ENCODE measurements at places on chromosomes 12 and 14.

DNA sequence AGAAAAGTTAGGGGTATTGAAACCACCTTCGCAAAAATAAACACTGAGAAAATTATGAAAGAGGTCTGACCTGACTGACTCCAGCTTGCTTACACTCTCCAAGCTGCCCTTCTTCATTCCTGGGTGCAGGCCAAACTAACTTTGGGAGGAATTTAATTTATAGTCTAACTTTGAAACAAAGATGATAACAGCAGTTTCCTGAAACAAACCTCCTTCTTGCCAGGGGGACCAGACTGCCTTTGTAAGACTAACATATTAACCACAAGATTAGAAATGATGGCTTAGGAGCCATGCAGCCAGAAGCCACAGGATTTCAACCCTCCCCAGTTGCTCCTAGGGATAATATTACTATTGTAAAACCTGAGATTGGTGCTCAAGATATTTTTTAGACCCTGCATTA is 13.8 kb upstream of the EEA1 start:
- DNase-seq: no peak

GRCh38 chr12:52217223-52217622 is 15.8 kb upstream of the KRT7 start:
- no peak for DNase-seq

DNA sequence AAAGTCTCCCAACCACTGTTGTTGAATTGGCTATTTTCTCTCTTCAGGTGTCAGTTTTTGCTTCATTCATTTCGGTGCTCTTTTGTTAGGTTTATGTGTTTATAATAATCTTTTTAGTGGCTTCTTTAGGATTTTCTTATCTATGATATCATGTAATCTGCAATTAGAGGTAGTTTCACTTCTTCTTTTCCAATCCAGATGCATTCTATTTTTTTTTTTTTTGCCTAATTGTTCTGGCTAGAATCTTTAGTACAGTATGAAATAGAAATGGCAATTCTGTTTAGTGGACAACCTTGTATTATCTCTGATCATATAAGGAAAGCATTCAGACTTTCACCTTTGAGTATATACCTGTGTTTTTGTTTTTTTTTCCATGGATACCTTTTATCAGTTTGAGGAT is 17.4 kb downstream of the CNOT2 start:
- DNase-seq: no peak

- DNase-seq: no peak
Observed at GRCh38 chr14:88208858-88209257, 114.2 kb downstream of the KCNK10 start.

DNA sequence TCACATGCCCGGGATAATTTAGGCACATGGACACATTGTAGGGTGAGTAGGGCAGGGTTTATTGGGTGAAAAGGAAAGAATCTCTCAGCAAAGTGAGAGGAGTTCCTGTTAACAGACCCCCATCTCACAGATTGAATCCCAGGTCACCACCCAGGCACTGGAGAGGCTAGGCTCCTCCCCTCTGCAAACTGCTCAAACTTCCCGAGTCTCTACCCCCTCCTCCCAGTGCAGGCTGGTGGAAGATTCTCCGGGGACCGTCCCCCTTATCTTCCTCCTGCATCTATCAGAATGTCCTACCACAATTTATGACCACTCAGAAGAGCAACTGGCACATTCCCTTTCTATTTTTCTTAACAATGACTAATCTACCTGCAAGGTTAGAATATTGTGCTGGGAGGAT is 126.0 kb downstream of the NTF3 start:
- no peak for DNase-seq

DNA sequence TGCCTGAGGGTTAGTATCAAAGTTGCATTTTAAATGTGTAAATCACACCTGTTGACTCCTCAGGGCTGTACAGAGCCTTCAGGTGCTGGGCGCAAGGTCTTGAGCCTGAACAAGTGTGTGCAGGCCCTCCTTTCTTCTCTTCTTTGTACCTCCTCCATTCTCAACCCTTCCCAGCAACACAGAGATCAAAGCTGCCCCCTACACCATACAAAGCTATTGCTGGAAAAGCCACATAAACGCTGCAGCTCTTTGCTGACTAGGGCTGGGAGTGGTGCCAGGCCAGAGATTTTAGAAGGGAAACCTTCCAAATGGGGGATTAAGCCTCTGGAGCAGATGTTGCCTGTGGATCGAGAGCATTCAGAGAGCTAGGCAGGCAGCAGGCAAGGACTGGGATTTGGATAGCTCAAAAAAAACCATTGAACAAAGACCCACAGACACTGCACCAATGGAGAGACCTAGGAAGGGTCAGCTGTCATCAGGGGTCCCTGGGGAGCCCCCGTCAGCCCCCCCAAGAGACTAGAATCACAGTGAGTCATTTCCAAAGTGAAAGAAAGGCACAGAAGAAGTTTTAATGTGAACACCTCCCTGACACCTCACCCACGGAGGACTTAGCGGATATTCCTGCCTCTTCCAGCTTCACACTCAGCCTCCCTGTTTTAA is 18.2 kb upstream of the SUSD6 start:
- DNase-seq: no peak

DNA sequence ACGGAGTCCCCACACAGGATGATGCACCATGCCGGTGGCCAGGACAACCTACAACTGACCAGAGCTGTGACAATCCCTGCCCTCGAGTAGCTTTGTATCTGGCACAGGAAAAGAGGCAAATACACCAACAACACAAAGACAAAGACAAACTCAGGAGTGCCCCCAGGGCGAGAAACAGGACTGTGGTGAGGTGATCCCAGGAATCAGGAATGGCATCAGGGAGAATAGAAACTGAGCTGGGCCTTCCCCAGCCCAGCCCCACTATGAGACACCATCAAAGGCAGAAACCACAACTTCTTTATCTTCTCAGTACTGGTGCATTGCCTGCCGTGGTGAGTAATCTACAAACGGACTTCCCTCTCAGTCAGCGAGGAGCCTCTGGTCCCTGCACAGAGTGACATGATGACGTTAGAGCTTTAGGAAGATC is 157.7 kb downstream of the TTC7B start:
- no peak for DNase-seq

DNA sequence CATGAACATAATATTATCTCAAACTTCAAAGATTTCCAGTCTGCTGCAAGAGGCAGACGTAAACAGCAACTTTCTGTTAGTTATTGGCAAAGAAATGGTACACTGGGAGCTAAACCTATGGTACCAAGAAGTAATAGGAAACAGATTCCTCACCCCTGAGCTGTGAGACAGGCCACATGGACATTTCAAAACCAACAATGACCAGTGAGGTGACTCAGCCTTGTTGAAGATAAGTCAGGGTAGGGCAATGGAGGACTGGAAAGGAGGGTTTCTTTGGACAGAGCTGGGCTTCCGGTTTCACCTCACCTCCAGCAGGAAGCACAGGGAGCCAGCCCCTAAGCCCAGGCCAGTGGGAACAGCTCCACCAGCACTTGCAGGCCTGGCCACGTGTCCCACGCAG is 1320.5 kb downstream of the AACS start:
- no peak for DNase-seq

DNA sequence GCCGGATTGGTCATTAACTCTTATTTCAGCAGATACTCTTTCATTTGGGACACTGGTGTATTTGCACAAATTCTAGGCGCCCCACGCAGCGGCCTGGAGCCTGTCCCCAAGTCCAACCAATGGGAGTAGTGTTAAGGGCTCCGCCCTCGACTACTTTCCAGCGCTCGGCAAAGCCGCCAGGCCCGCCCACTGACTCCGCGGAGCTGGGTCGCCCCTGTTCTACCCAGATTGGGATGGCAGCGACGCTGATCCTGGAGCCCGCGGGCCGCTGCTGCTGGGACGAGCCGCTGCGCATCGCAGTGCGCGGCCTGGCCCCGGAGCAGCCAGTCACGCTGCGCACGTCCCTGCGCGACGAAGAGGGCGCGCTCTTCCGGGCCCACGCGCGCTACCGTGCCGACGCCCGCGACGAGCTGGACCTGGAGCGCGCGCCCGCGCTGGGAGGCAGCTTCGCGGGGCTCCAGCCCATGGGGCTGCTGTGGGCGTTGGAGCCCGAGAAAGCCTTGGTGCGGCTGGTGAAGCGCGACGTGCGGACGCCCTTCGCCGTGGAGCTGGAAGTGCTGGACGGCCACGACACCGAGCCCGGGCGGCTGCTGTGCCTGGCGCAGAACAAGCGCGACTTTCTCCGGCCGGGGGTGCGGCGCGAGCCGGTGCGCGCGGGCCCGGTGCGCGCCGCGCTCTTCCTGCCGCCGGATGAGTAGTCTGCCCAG is at the start of gene ACOT6:
Gene ACOT6 (plus strand): TSS at position 179 of the 707 bp plus-strand sequence. CDS start 55 bp downstream, at position 234.
- DNase-seq: peak; percentile 36

DNA sequence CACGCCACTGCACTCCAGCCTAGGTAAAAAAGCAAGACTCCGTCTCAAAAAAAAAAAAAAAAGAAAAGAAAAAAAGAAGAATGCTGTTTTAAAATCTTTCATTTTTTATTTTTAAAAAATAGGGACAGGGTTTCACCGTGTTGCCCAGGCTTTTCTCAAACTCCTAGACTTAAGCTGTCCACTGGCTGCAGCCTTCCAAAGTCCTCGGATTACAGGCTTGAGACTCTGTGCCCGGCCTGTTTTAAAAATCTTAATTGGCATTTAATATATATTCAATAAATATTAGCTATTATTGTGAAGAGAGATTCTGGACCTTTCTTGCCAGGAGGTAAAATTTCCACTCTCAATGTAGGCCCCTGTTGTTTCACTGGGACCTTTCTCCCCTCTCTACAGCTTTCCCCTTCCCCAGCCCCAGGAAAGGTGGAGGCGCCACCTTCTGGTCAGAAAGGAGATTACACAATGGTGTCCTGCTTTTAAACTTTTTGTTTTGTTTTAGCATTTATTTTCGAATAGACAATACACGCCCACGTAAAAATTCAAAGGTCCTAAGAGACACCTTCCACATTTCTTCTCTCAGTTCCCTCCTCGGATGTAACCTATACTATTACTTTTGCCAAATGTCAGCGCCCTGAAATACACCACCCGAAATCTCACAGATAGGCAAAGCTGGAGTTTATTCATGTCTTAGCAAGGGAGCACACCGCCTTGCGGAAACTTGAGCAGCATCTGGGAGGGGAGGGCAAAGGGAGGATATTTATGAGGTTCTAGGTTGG is 23.8 kb upstream of the PHC1 start:
- DNase-seq: peak; percentile 46

DNA sequence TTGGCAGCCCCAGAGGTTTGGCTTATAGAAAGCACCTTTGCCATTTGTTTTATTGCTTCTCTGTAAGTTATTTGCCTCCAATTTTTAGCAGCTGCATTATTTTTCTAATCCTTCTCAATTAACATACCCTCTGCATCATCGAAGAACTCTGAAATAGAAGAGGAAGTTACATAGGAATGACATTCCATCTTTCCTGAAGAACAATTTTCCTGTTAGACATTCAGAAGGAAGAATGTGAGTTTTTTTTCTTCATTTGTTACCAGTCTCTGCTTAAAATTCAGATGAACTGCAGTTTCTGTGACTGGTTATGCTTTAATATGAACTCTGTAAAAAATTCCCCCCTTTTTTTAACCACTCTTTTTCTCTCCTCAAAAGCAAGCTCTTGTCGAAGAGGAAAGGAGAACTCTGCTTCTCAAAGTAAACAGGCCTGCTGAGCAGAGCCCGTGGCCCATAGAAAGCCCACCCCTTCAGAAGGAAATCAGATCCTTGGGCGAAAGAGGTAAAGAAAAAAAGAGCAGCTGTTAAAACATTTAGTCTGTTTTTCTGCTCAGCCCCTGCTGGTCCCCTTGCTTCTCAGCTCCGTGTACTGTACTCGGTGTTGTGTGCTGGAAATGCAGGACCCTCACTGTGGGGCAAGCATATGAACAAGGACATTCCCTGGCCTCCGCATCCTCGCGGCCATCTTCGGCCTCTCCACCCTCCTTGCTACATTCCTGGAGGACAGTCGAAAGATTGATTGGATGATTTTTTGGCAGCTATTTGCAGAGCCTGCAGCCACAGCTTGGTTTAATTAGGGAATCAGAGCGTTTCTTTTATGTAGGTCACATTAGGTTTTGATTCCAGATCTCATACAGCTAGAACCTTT is 164.4 kb upstream of the LRIG3 start:
- DNase-seq: no peak

DNA sequence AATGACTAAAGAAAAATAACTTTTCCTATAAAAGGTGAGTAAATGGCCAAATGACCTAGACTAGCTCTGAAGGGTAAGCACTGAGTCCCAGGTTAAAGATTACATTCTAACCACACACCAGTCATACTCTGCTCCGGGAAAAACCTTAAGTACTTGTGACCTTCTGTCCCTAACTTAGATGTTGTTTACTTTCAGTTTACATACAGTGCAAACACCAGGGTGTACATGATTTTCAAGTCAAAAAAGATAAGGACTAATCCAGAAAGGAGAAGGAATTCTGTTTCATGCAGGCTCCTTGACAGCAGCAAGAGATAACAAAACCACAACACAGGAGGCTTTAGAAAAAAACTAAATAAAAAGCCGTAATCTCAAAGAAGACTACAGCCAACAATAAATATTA is 174.2 kb downstream of the PPM1H start:
- no peak for DNase-seq

DNA sequence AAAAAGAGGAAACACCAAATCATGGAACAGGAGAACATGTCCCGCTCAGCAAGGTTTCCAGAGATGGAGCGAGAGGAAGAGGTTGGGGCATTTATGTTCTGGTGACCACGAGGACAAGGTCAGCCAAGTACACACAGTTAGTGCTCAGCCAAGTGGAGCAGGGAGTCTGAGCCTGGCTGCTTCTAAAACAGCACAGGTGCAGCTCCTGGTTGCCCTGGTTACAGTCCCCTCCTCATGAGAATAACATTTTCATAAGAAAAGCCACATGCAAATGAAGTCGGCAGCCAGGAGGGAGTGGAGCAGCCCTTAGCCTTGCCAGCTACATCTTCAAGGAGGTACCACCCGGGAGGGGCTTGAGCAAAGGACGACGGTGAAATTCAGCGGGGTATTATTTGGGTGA is 81.8 kb downstream of the NOS1 start:
- no peak for DNase-seq

- DNase-seq: no peak
Observed at GRCh38 chr14:91883753-91884152, 16.4 kb upstream of the TC2N start.

DNA sequence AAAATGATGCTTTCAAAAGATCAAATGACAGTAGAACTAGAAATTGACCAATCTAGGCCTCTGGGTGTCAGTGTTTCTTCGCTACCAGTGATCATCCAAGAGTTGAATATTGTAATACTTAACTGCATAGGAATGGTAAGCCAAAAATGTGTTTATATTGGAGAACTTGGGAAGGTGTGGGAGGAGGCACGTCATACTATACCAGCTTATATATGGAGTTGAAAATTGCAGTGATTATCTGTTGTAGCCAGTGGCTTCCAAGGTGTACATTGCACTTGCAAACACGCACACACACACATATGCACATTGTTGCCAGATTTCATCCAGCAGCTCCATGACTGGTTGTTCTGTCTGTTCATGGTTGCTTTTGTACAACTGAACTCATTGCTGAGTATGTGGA is 36.1 kb downstream of the EID3 start:
- DNase-seq: no peak

DNA sequence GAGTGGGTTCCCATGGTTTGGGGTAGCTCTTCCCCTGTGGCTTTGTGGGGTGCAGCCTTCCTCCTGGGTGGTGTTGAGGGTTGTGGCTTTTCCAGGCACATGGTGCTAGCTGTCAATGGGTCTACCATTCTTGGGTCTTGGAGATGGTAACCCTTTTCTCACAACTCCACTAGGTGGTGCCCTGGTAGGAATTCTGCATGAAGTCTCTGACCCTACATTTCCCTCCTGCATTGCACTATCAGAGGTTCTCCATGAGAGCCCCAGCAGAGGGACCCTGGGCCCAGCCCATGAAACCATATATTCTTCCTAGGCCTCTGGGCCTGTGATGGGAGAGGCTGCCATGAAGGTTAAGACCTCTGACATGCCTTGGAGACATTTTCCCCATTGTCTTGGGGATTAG is 1093.3 kb downstream of the SLC16A7 start:
- DNase-seq: no peak

- no peak for DNase-seq
Observed at GRCh38 chr14:75298187-75298965, 19.7 kb downstream of the FOS start.

Measured in activated T-helper 9 cell treated with anti-CD3 and anti-CD28 coated beads, Interleukin-2, amount 50 U/mL, for 16 hours (primary cell).